ENCODE measurements at places on chromosomes 12 and 14. TPM values are rescaled to one million over a fixed set of nuclear protein-coding genes. Genes with fewer than 3 reads are reported as not detected.

PLEKHA5 gene
- total RNA-seq = 1.3 TPM

DNA sequence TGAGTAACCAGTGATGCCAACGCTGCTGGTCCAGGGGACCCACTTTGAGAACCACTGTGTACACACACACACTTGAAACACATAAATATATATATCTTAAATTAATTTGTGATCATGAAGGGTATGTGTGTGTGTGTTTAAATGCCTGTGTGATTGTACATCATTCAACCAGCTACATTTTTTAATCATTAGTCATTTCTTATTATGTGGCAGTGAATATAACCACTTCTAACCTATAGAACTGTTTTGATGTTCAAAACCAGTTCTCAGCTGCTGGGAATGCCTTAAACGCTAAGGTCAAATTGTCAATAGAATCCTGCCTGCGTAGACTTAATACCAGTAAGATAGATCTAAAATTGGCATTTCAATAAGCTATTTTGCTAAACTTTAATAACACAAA lies 330.0 kb downstream of the SYT1 start:
- H3K27me3 ChIP-seq = no peaks in the 10 kb centered on the region
- H3K27ac ChIP-seq = no peak overlapping the region
- no peaks in the 10 kb centered on the region for H3K36me3 ChIP-seq
- no peak for DNase-seq
- no peaks in the 10 kb centered on the region for H3K4me1 ChIP-seq

TSFM gene
- total RNA-seq = 18.2 TPM

GRCh38 chr12:107133462-107133861 lies 40.1 kb upstream of the CRY1 start:
- H3K27ac ChIP-seq = no peak overlapping the region
- H3K4me1 ChIP-seq = no peaks in the 10 kb centered on the region
- H3K27me3 ChIP-seq = no peaks in the 10 kb centered on the region
- no peak for DNase-seq
- no peak overlapping the region for H3K4me3 ChIP-seq

DNA sequence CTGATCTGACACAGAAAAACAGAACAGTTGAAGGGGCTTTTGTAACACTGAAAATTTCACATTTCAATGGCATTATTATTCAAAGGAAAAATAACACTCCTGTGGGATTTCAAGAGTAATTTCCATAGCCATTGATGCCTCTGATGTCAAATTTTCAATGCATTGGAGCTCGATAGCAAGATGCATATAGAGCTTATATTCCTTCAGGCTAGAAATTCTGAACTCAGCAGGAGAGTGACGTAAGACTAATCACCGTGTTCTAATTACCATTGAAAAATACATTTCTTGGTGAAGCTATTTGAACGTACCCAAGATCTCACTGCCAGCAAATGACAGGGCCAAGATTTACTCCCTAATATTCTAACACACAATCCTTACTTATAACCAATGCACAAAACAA lies 854.1 kb upstream of the TMEM132C start:
- DNase-seq = no peak
- no peak overlapping the region for H3K4me3 ChIP-seq
- no peaks in the 10 kb centered on the region for H3K4me1 ChIP-seq
- no peaks in the 10 kb centered on the region for H3K36me3 ChIP-seq
- no peaks in the 10 kb centered on the region for H3K27me3 ChIP-seq
- no peak overlapping the region for H3K27ac ChIP-seq

TAS2R42 gene
- not detected for total RNA-seq

DNA sequence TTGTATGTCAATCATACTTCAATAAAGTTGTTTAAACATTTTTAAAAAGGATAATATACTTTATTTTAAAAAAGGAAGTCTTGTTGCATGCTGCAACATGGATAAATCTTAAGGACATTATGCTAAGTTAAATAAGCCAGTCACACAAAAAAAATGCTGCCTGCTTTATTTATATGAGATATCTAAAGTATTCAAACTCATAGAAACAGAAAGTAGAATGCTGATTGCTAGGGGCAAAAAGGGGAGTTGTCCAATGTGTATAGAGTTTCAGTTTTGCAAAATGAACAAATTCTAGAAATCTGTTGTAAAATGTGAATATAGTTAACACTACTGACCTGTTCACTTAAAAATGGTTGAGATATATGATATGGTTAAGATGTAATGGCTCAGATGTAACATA lies 8.7 kb downstream of the KLRC4 start:
- DNase-seq = no peak
- H3K4me1 ChIP-seq = peaks cover 31% of the 10 kb centered on the region
- no peaks in the 10 kb centered on the region for H3K27me3 ChIP-seq

DNA sequence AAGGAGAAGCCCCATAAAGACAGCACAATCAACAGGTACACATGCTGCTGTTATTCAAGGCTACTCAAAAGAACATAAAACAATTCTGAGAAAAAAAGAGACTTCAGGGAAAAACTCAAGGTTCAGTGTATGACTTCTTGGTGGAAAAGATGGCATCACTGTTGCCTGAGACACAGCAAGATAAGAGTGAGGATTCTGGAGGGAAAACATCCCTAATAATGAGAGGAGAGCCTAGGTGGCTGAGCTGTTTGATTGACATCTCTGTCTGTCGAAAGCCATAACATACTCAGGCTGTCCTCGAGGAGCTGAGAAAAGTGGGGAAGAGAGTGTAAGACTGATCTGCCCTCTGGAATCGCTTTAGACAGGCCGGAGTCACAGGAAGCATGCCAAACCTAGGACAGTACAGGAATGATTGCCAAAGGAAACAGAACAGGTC lies 193.4 kb upstream of the AMIGO2 start:
- H3K4me1 ChIP-seq = peaks cover 96% of the 10 kb centered on the region
- H3K4me3 ChIP-seq = no peak overlapping the region
- no peaks in the 10 kb centered on the region for H3K36me3 ChIP-seq
- H3K27me3 ChIP-seq = no peaks in the 10 kb centered on the region

- H3K4me3 ChIP-seq = no peak overlapping the region
- H3K36me3 ChIP-seq = no peaks in the 10 kb centered on the region
- peaks cover 6% of the 10 kb centered on the region for H3K4me1 ChIP-seq
- no peak overlapping the region for H3K27ac ChIP-seq
- H3K27me3 ChIP-seq = no peaks in the 10 kb centered on the region
Measured at GRCh38 chr14:66509874-66510273, 1.9 kb downstream of the GPHN start.

GRCh38 chr14:29926701-29927375 lies 809 bp downstream of the PRKD1 start:
- DNase-seq = no peak
- no peaks in the 10 kb centered on the region for H3K27me3 ChIP-seq
- H3K27ac ChIP-seq = no peak overlapping the region
- H3K36me3 ChIP-seq = no peaks in the 10 kb centered on the region
- no peaks in the 10 kb centered on the region for H3K4me1 ChIP-seq
- H3K4me3 ChIP-seq = no peak overlapping the region

DNA sequence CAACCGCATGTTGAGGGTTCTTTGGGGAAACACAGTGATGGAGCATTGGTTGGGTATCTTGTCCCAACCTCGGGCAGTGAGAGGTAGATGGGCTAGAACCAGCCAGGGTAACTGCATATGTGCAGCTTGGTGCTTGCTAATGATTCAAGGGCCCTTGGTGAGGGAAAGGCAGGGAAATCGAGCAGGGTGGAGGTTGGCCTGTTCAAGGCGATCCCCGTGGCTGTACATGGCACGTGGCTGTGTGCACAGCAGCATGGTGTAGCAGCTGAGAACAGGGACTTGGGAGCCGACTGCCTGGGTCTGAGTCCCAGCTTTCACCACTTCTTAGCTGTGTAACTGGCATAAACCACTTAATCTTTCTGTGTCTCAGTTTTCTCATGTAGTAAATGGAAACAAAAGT lies 45.5 kb upstream of the OAS1 start:
- H3K36me3 ChIP-seq = no peaks in the 10 kb centered on the region
- H3K4me3 ChIP-seq = no peak overlapping the region
- DNase-seq = no peak

- H3K27me3 ChIP-seq = no peaks in the 10 kb centered on the region
- DNase-seq = no peak
- no peaks in the 10 kb centered on the region for H3K4me1 ChIP-seq
Measured at GRCh38 chr12:86081843-86082242, 174.3 kb downstream of the MGAT4C start.

GRCh38 chr14:55240526-55241178 lies 30.6 kb upstream of the FBXO34 start:
- no peak for DNase-seq
- H3K27me3 ChIP-seq = no peaks in the 10 kb centered on the region
- no peak overlapping the region for H3K4me3 ChIP-seq

DNA sequence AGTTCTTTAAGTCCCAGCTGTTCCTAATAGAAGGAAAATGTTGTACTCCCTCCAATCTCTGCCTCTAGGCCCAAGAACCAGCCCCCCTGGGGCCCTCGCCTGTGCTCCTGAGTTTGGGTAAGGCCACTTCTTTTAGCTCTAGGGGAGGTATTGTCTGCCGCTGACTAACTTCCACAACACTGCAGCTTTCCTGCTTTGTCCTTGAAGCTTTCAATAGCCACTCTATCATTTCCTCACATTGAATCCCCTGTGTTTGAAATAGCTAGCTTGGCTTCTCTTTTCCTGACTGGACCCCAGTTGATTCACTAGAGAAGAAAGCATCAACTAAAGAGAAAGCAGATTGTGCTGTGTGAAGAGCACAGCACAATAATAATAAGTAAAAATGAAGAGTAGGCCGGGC lies 28.8 kb downstream of the KRT80 start:
- H3K4me1 ChIP-seq = peaks cover 15% of the 10 kb centered on the region
- no peak overlapping the region for H3K27ac ChIP-seq
- no peaks in the 10 kb centered on the region for H3K27me3 ChIP-seq
- H3K36me3 ChIP-seq = no peaks in the 10 kb centered on the region

- H3K27me3 ChIP-seq = peaks cover 13% of the 10 kb centered on the region
- peak overlapping the region; percentile 43 for H3K4me3 ChIP-seq
- H3K27ac ChIP-seq = no peak overlapping the region
- peak; percentile 31 for DNase-seq
- H3K36me3 ChIP-seq = no peaks in the 10 kb centered on the region
Measured at GRCh38 chr12:49342914-49343731, 3.6 kb upstream of the DNAJC22 start.

- H3K4me1 ChIP-seq = peaks cover 36% of the 10 kb centered on the region
- peak overlapping the region; percentile 25 for H3K27ac ChIP-seq
- peaks cover 44% of the 10 kb centered on the region for H3K36me3 ChIP-seq
- no peak for DNase-seq
- H3K27me3 ChIP-seq = no peaks in the 10 kb centered on the region
Measured at GRCh38 chr12:51242120-51242519, 3.5 kb downstream of the DAZAP2 start.

DNA sequence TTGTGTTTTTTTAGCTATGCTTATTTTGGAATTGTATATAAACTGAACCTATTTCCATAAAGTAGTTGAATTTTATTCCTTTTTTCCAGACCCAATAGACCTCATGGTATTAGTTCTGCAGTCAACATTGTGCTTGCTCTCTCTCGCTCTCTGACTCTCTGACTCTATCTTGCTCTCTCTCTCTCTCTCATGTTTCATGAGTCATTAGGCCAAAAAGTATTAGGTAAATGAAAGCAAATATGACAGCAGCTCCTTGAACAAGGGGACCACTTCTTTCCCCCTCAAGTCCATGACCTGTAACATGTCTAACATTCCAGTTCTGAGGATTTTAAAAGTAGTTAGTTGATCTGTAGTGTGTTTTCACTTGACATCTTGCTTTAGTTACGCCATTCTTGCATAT lies 14.0 kb upstream of the C12orf71 start:
- no peaks in the 10 kb centered on the region for H3K36me3 ChIP-seq
- no peak for DNase-seq
- no peaks in the 10 kb centered on the region for H3K4me1 ChIP-seq
- H3K27me3 ChIP-seq = no peaks in the 10 kb centered on the region
